Adrenal gland (tissue), 19 donors: ENCODE measurements at places on chromosomes 2 and 18. TPM values are rescaled to one million over a fixed set of nuclear protein-coding genes. Genes with fewer than 3 reads are reported as not detected.

DNA sequence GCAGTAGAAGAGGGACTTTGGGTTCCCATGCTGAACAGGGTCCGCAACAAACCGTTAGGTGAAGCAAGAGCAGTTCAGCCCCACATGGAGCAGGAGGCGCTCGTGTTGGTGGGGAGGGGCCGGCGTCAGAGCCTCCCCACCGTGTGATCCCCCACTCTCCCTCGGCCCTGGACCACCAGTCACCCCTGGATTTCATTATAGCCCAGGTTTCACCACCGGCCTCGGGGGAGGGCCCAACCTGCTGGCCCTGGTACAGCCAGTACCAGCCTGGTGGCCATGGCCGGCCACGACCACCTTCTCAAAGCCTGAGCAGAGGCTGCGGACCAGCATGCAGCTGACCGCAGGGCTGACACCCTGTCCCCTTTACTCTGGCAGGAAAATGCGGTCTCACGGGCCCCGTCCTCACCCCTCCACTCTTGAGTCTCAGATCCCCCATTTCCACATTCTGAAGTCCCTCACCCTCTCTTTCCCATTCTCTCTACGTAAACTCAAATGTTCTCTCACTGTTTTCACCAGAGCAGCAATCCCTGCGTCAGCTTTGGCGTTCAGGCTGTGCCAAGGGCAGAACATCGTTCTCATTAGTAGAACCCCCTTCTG, 8.6 kb downstream of the MLPH start:
- DNase-seq: no peak

DNA sequence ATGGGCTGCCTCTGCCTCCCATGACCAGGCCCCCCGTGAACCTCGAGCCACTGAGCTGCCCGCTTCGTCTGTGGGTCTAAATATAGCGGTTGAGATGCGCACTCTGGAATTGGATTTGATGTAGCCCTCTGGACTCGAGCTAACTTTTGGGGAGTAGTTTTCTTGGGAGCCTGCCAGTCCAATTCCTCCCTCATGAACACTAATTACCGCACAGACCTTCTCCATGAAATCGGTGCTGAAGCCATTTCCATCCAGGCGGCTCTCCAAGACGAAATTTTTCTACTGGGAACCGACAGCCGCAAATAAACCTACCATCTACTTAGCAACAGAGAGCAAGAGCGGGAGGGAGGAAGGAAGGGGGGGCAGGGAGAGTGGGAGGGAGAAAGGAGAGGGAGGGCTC, 63.6 kb downstream of the CELF4 start:
- DNase-seq: no peak

The CENPA gene
- total RNA-seq: not detected

The ABCB11 gene
- total RNA-seq: not detected

The ASIC4 gene
- total RNA-seq: 0.83 TPM

The TUBA3E gene
- total RNA-seq: not detected

DNA sequence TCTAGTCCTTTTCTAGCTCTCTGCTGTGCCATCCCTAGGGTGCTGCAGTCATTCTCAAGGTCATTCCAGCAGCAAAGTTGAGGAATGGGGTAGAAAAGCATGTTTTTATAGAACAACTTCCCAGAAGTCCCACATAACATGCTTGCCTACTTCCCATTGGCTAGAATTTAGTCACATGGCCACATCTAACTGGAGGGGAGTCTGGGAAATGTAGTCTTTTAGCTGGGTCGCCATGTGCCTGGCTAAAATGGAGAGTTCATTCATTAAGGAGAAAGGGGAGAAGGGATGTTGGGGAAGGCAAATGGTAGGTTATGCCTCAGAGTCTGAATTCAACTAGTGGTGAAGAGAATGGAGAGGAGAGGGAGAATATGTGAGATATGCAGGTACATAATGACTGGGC, 85.7 kb downstream of the SLC4A3 start:
- no peak for DNase-seq

GRCh38 chr2:6556755-6557154, 309.0 kb downstream of the CMPK2 start:
- DNase-seq: no peak

The KCNE4 gene
- total RNA-seq: 1.9 TPM

DNA sequence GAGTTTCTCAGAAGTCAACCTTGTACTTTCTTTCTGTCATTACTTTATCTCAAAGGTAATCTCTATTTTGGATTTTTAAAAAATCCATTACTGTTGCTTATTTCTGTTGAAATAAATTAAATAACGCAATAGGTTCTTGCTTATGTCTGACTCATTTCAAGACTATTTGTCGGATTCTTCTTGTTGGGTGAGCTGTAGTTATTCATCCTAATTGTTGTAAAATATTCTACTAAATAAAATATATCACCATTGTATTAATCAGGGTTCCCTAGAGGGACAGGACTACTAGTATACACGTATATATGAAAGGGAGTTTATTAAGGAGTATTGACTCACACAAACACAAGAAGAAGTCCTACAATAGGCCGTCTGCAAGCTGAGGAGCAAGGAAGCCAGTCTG, 403.9 kb upstream of the CYRIA start:
- no peak for DNase-seq

The EVX2 gene
- not detected for total RNA-seq
